ENCODE measurements at places on chromosomes 1 and 21. TPM values are rescaled to one million over a fixed set of nuclear protein-coding genes. Genes with fewer than 3 reads are reported as not detected.

Gene TNFSF4
- 0.74 TPM for total RNA-seq

Gene MYBPH
- total RNA-seq, result not detected

Gene TINAGL1
- 1.7 TPM for total RNA-seq

Gene ORC1
- total RNA-seq, result 0.98 TPM

Gene TSPAN2
- total RNA-seq, result 26.8 TPM

Gene TSSK3
- total RNA-seq, result not detected

Gene PGBD5
- total RNA-seq, result 20.7 TPM

Gene LEFTY1
- 0.74 TPM for total RNA-seq

Gene S100A16
- total RNA-seq, result 12.8 TPM

Gene FCRLB
- total RNA-seq, result 0.74 TPM

Gene BACE2
- 5.4 TPM for total RNA-seq

Gene CCDC181
- total RNA-seq, result 5.2 TPM

Gene LCE1E
- total RNA-seq, result not detected

Gene CPT2
- 3.0 TPM for total RNA-seq

Gene ERICH3
- total RNA-seq, result 15.0 TPM

Gene SRSF10
- 82.1 TPM for total RNA-seq

Gene EPS8L3
- not detected for total RNA-seq

Gene BCAR3
- total RNA-seq, result 4.2 TPM

Gene COL24A1
- total RNA-seq, result 0.74 TPM

Gene PTGER3
- total RNA-seq, result 1.2 TPM

Gene TNNT2
- 0.25 TPM for total RNA-seq

Gene PBX1
- 238 TPM for total RNA-seq

Gene NPPB
- not detected for total RNA-seq

Gene B3GALNT2
- total RNA-seq, result 17.0 TPM

Gene TDRD5
- 1.2 TPM for total RNA-seq

Gene FCN3
- total RNA-seq, result 0.25 TPM

Gene DPYD
- 32.0 TPM for total RNA-seq

Gene PIK3CD
- 8.9 TPM for total RNA-seq

Gene KCNJ6
- total RNA-seq, result 13.8 TPM

Gene DENND2C
- total RNA-seq, result 1.5 TPM

Gene SDC3
- 98.1 TPM for total RNA-seq

Gene PDC
- total RNA-seq, result not detected

Gene DPH5
- 19.4 TPM for total RNA-seq

Gene DAB1
- total RNA-seq, result 42.3 TPM

Gene B3GALT5
- total RNA-seq, result 0.74 TPM

Gene SMCP
- total RNA-seq, result not detected

Gene PCP4
- 5.2 TPM for total RNA-seq

Gene RPTN
- not detected for total RNA-seq

Gene C4BPA
- total RNA-seq, result not detected

Gene HSF2BP
- total RNA-seq, result 2.2 TPM

Gene SGIP1
- 78.2 TPM for total RNA-seq

Gene LCE1D
- not detected for total RNA-seq

Gene SLC30A2
- total RNA-seq, result not detected

Gene CR1L
- total RNA-seq, result not detected

Gene IGSF5
- 0.25 TPM for total RNA-seq

Gene DOP1B
- 52.6 TPM for total RNA-seq

Gene GPR3
- total RNA-seq, result 0.25 TPM

Gene KCNJ15
- total RNA-seq, result not detected

Gene ZNF691
- total RNA-seq, result 5.9 TPM

Gene AMY2A
- 0.25 TPM for total RNA-seq

Gene AIM2
- total RNA-seq, result 13.3 TPM

Gene SYT6
- total RNA-seq, result 13.5 TPM

Gene AGMAT
- total RNA-seq, result 0.25 TPM

Measured in temporal lobe (tissue), 4 donors.